Activated CD4-positive, alpha-beta T cell treated with anti-CD3 and anti-CD28 coated beads, Interleukin-2, amount 50 U/mL, for 48 hours (primary cell): ENCODE measurements at places on chromosomes 3 and 15.
A peak's percentile ranks its signal among the peaks of the same experiment; 100 is the strongest.

DNA sequence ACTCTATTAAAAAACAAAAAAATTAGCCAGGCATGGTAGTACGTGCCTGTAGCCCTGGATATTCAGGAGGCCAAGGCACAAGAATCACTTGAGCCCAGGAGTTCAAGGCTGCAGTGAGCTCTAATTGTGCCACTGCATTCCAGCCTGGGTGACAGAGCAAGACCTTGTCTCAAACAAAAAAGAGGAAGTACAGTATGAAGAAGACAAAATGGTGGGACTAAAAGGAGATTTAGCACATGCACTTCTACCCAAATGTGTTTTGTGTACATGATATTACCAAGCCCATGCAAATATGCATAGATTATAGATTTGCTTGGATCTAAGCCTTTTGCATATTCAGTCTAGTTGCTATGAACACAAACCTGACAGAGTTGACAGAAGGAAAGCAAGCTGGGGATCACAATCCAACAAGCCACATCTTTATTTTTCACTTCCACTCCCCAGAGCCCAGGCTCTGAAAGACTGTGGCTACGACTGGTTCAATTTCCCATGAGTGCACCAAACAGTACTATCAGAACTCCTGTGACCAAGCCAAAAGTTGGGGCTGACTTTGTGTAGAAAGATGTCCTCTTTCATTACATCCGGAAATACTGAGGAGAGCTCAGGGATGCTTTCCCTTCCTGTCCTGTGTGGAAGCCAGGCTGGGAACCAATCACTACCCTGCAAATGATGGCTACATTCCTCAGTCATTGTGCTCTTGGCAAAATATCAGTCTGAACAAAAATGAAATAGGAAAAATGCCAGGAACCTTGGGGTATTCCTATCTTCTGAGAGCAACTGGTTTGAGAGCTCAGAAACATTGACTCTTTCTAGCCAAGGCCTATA is 49.4 kb downstream of the TGM4 start:
- DNase-seq = no peak

- DNase-seq = no peak
Measured at GRCh38 chr15:101145362-101145761, 106.5 kb downstream of the CHSY1 start.

GRCh38 chr3:148008591-148008990 is 599.4 kb downstream of the ZIC1 start:
- DNase-seq = no peak

DNA sequence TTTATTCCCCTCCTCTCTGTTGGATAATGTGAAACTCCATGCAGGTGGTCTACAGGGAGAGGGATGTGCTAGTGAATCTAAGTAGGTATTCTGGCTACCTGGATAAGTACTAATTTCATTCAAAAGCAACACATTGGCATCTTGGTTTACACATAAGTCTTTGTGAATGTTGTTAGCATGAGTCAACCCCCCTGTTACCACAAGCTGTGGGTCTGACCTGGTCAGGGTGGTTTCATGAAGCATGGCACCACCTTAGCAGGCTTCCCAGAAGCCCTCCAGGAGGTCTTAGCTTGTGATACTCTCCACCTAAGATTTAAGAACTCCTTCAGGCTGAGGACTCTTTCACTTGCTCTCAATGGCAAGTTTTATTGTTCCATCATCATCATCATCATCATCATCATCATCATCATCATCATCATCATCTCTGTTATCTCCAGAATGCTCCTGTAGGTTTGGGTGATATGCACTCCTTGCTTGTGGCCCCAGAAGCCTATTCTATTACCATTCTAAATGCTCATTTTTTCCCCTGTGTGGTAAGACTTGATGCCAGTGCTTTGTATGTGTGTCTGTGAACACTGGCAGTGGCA is 62.8 kb downstream of the EPHB1 start:
- no peak for DNase-seq

DNA sequence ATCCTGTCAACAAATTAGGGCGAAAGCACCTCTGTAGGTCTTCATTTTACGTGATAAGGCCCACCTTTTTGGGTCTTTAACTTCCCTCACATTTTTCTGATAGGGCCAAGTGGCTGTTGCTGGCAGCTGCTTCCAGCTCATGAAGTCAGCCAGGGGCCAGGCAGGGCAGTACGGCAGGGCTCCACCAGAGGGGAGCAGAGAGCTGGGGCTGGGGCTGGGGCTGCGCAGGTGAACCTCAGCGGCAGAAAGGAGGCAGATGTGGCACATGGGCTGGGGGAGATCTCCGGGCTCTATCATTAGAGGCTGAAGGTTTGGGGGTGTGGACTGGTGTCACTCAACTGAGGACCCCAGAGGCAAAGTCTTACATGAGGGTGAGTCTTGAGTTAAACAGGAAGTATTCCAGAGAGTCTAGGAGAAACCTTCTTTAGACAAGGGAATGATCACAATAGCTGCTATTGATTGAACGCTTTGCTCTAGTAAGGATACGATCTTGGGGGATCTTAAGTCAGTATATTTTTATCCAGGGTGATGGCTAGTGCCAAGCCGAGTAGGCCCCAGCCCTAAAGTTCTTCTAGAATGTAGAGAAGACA is 62.8 kb upstream of the MEX3B start:
- peak; percentile 79 for DNase-seq

GRCh38 chr3:149969110-149969939 is 1.4 kb downstream of the PFN2 start:
- no peak for DNase-seq

DNA sequence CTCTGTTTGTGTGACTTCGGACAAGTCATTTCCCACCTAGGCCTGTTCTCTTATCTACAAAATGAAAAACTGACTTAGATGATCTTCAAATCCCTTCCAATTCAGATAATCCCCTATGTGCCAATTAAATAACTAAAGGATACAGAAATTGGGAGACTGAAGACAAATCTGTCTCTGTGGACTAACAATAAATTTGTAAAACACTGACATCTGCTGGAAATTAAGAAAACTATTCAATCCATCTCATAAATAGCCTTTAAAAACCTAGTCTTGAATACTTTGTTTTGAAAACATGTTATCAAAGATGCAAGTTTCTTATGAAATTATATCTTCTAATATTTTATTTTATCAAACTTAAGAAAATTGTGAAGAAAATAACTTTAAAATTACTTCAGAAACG is 38.3 kb downstream of the MTHFS start:
- no peak for DNase-seq

- peak; percentile 40 for DNase-seq
Measured at GRCh38 chr3:40980467-40980866, 218.8 kb upstream of the CTNNB1 start.

- DNase-seq = no peak
Measured at GRCh38 chr15:68623301-68623892, 44.6 kb downstream of the CORO2B start.

DNA sequence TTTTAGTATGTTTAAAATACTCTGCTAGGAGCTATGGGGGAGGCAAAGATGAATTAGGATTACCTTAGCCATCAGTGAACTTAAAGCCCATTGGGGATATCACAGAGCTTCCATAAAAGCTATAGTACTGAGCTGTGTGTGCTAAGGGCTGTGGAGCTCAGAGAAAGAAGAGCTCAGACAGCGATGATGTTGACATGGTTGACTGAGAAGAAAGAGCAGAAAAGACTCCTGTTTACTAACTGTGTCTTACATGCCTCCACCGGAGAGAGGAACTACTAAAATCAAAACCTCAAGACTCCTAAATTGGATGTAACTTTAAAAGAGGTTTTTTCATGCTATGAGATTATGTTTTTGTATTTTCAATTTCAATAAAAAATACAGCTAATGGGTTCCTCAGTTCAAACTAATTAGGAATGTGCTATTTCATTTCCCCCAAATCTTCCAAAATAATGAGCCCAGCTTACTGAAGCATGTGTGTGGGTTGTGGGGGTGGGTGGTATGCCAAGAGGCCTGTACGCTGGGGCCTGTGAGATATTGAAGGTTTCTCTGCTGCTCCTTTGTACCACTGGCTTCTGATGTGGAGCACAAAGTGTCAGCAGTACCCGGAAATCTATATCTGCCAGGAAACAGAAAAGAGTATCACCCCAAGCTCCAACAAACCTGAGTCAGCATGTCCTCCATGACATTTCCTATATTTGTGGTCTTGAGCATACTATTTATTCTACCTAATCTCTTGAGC is 22.7 kb downstream of the DGKG start:
- DNase-seq = no peak
